Stimulated activated CD8-positive, alpha-beta memory T cell treated with anti-CD3 and anti-CD28 coated beads, Interleukin-15, amount 100 ng/mL, for 24 hours (primary cell): ENCODE measurements at places on chromosomes 7 and 10.

DNA sequence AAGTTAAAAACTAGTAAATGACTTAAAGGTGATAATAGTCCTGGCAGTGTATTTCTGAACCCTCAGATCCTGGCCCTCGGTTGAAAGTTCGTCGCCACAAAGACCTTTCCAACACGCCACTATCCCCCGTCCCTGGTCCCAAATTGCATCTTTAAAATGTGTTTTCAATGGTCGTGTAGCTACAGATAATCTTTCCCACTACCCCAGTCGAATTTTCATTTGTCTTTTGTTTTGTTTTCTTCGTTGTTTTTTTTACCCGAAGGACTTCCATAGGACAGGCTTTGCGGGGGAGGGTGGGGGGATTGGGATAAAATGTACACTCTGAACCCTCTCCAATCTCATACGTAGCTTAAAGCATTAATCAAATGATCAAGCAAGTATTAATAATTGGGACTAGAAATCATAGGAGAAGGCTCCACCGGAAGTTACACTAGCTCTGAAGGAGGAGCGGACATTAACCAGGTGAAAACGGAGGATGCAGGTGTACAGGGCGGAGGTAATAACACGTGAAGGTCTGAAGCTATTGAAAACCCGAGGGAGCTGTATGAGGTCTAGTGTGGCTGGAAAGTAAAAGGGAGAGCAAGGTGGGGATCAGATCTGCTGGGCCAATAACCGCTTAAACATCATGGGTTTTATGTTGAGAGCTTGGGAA, 32.8 kb upstream of the PHF14 start:
- no peak for DNase-seq

- DNase-seq: no peak
These were observed 195.7 kb downstream of the CACNA2D1 start for GRCh38 chr7:82247814-82248433.

DNA sequence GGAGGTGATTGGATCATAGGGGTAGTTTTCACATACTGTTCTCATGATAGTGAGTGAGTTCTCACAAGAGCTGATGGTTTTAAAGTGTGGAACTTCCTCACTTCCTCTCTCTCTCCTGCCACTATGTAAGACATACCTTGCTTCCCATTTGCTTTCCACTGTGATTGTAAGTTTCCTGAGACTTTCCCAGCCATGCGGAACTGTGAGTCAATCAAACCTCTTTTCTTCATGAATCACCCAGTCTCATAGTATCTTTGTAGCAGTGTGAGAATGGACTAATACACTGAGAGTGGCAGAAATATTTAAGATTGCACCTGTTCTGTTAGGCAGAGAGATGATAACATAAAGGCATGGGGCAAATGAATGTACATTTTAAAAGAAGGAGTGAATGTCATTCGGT, 507.8 kb downstream of the SORCS3 start:
- DNase-seq: no peak

GRCh38 chr10:106705681-106706100, 458.8 kb downstream of the SORCS1 start:
- DNase-seq: no peak

DNA sequence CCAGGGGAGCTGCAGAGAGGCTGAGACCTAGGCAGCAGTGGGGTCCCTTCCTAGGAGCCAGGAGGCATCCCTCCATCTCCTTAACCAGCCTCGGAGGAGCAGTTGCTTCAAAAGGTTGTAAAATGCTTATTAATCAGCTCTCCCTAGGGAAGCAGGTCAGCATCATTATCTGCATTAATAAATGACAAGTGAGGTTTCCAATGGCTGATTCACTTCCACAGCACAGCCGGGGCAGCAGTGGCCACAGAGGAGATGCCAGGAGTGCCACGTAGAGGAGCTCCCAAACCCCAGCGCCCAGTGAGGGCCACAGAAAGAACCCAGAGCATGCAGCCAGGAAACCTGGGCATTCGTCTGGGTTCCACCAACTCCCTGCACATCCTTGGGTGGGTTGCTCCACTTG, 8.2 kb upstream of the NPFFR1 start:
- no peak for DNase-seq

GRCh38 chr7:34338961-34339526, 319.0 kb upstream of the NPSR1 start:
- no peak for DNase-seq

GRCh38 chr7:92436612-92437445, 10.5 kb upstream of the GATAD1 start:
- no peak for DNase-seq

DNA sequence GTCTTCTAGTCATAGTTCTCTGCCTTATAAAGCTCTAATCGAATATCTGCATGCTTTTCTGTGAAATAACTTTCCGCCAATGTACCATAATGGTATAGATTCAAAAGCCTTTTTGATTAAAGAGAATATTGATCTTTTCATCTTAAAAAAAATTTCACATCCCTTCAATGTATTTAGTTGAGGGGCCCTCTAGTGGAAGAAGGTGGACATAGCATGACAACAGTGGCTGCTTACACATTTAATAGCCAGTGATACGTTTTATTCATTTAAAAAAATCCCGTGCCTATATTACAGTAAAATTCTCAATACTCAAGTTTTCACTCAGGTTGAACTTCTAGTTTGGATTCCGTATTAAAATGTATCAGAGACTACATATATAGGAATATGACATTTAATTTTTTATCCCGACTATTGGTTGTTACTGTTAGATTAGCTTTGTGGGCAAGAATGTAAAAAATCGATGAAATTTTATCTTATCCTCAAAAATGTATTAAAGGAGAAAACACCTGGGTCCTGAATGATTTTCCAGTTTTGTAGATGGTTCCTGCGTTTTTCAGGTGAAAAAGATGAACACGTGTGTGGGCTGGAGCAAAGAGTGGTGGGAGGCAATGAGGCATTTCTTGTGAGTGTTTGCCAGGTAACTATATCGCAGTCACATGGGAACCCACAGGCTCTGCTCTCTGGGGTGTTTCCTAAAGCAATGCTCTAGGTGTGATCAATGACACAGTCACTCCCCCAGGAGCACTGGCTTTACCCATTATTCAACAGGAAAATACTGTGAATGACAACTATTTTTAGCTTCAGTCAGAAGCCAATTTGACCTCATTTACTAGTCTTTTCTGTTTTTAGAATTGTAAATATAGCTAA, 24.1 kb upstream of the PNLIP start:
- DNase-seq: no peak

GRCh38 chr10:52308251-52309031, 5.6 kb upstream of the DKK1 start:
- no peak for DNase-seq

GRCh38 chr7:148723166-148723559, 24.5 kb downstream of the CUL1 start:
- no peak for DNase-seq

- DNase-seq: no peak
These were observed 63.6 kb upstream of the EFCAB10 start for GRCh38 chr7:105644937-105645336.

GRCh38 chr10:59843748-59844147, 62.6 kb downstream of the CCDC6 start:
- no peak for DNase-seq

GRCh38 chr10:117666166-117666565, 123.6 kb downstream of the EMX2 start:
- DNase-seq: no peak

DNA sequence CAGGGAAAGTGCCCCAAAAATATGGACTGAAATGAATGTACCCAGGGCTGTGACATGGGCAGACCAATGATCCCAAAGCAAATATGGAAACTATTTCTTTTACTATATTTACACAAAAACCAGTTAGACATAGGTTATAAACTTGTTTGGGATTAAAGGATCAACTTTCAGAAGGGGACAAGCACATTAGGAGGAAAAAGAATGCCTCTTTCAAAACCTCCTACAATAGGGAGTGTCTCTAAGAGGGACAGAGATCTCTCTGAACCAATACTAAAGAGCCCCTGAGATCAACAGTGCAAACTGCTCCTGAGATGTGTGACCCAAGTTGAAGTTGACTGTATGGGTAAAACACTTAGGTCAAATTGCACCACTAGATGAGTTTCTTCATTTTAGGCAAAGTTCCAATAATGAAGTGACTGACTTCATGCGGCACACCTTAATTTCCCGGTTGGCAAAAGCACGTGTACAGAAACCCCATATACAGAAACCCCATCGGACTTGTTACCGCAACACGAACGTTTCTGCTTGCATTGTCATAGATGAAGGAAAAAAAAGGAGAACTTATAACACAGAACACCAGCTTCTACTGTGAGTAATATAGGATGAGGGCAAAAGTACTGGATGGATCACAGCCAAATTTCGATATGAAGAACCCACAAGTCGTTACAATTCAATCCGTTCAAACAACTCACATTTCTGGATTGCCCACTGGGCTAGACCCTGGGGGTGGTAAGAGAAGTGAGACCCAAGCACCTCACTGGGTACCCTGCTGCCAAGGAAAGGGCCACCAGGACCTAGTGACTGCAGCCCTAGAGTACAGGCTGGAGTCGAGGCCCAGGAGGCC, 4.3 kb downstream of the SVIL start:
- DNase-seq: no peak

DNA sequence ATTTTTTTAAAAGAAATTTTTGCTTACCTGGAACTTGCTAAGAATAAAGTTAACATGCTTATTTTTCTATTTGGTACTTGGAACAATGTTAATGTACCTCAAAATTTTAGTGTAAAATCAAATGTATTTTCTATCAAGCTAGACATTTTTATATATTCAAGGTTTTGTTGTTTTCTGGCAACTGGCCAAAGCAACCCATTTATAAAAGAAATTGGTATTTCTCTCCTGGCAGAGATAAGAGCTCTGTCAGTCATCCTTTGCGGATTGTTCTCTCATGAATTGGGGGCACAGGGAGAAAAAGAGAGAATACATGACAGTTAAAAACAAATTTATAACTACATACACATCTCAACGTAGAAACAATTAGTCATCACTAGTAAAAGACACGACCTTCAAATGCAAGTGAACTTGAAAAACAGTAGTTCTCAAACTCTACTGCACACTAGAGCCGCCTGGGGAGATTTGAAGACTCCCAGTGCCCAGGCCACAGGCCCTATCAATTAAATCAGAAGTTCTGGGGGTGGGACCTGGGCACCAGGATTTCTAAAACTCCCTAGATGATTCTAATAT, 152.4 kb upstream of the LAMB4 start:
- no peak for DNase-seq

DNA sequence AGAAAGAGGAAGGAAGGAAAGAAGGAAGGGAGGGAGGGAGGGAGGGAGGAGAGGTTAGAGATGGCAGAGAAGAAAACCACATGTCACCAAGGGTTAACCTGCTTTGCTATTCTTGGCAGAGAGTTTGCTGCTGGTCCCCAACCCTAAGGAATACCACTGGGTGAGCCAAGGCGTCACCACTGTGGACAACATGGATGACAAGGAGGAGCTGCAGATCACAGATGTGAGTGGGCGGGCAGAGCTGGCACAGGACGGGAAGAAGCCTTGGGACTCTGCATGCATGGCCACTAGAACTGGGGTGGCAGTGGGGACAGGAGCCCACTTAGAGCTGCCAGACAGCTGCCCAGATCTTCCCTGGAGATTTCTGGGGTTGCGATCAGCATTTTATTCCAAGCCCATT, 17.2 kb upstream of the MYH16 start:
- DNase-seq: no peak

GRCh38 chr10:106819490-106819889, 345.0 kb downstream of the SORCS1 start:
- no peak for DNase-seq

DNA sequence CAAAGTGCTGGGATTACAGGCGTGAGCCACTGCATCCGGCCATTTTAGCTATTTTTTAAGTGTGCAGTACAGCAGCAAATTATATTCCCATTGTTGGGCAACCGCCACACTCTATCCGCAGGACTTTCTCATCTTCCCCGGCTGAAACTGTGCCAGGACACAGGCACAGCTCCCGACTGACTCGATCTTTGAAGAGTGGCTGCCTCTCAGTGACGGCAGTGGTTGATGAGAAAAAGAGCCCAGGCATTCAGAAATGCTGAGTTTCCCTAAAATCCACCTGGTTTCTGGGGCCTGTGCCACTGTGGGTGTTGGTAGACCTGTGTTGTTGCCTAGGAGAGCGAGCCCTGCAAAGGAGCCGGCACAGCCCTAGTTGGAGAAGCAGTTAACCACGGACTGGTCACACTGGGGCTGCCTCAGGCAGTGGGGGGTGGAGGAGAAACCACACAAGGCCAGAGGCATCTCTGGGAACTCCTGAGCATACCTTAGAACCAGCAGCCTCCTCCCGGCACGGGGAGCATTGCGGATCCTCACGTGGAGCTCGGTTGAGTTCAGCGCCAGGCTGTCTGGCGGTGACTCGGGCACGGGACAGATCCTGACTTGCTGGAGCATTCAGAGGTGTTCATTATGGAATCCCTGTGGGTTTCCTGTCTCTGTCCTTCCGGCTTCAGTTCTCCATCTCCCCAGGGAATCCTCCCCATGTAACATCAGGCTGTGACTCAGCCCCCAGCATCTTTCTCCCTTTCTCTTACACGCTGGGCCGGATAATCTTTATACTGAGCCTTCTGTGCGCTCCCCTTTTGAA, 16.2 kb downstream of the PFKFB3 start:
- no peak for DNase-seq

- DNase-seq: no peak
These were observed 393.0 kb downstream of the PHTF2 start for GRCh38 chr7:78191475-78192079.

DNA sequence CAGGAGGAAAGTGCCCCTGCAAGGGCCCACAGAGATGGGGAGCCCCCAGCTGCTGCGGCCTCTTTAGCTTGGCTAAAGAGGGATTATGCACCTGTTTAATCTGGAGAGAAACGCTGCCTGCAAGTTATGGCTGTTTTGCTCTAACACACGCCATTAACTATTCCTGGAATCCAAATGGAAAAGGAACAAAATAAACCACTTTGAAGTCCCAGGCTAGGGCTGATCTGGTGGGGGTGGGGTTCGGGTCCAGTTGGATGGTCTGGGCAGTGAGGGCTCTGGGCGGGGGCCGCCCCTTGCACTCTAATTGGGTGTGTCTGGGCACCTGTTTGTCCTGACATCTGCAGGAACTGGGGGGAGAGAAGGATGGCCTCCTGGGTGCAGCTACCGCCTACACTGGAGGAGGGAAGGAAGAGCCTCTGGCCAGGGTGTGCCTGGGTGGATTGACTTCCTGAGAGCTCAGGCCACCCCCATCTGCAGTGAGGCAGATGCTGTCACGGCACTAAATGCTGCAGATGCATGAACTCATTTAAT, 300.6 kb downstream of the ZEB1 start:
- no peak for DNase-seq

DNA sequence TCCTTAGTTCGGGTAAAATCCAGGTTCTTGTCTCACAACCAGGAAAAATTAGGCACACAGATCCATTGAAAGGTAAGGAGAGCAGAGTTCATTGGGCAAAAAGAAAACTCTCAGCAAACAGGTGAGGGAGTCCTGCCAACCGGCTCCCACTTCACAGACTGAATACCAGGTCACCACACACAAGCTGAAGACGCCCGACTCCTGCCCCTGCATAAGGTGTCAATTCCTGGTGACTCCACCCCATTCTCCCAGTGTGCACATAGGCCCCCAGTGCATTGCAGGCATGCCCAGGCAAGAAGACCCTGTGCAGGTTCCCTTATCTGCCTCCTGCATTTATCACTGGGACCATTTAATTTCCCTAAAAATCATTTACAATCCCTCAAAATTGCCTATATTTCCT, 354.6 kb downstream of the LRRTM3 start:
- no peak for DNase-seq

GRCh38 chr7:142583446-142583845, 165.8 kb upstream of the PRSS1 start:
- no peak for DNase-seq
